Right atrium auricular region (tissue), 2 donors: ENCODE measurements at places on chromosomes 5 and 9.
A peak's percentile ranks its signal among the peaks of the same experiment; 100 is the strongest.

- H3K4me3 ChIP-seq = no peak overlapping the region
- H3K4me1 ChIP-seq = no peaks in the 10 kb centered on the region
- no peak for DNase-seq
- H3K36me3 ChIP-seq = no peaks in the 10 kb centered on the region
- no peaks in the 10 kb centered on the region for H3K27me3 ChIP-seq
Measured at GRCh38 chr9:36603006-36603405, 30.3 kb downstream of the MELK start.

DNA sequence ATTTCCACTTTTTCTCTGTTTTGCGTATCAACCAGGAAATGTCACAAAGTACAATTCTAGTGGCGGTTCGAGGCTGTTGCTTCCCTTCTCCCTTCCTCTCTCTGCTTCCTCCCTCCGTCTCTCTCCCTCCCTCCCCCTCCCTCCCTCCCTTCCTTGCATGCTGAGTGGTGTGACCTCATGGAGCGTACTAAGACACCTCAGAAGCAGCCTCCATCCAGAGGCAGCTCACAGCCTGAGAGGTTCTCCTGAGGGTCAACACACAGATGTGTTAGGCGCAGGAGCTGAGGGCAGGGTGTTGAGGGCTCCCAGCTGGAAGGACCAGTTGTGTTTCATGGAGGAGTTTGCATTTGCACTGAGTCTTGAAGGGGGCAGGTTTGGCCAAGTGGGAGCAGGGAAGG lies 57.7 kb downstream of the COL5A1 start:
- peak overlapping the region; percentile 42 for H3K27ac ChIP-seq
- H3K4me1 ChIP-seq = no peaks in the 10 kb centered on the region
- H3K4me3 ChIP-seq = no peak overlapping the region
- DNase-seq = no peak

DNA sequence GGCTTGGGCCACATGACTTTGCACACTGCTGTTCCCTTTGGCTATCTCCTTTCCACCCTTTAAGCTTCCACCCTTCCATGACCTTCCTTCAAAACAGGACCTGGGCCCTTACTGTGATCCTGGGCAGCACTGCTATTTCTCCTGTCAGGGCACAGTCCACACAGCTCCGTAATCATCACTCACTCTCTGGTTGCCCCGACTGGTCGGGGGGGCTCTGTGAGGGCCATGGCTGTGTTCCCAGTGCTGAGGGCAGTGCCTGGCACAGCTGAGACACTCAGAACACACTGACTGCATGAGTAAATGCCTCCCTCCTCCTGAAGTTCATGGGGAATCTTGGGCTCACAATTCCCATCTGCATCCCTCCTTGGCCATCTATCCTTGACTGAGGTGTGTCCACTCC lies 12.2 kb downstream of the TRAF1 start:
- H3K4me3 ChIP-seq = no peak overlapping the region
- H3K27me3 ChIP-seq = no peaks in the 10 kb centered on the region
- H3K27ac ChIP-seq = no peak overlapping the region
- H3K36me3 ChIP-seq = peaks cover 6% of the 10 kb centered on the region

DNA sequence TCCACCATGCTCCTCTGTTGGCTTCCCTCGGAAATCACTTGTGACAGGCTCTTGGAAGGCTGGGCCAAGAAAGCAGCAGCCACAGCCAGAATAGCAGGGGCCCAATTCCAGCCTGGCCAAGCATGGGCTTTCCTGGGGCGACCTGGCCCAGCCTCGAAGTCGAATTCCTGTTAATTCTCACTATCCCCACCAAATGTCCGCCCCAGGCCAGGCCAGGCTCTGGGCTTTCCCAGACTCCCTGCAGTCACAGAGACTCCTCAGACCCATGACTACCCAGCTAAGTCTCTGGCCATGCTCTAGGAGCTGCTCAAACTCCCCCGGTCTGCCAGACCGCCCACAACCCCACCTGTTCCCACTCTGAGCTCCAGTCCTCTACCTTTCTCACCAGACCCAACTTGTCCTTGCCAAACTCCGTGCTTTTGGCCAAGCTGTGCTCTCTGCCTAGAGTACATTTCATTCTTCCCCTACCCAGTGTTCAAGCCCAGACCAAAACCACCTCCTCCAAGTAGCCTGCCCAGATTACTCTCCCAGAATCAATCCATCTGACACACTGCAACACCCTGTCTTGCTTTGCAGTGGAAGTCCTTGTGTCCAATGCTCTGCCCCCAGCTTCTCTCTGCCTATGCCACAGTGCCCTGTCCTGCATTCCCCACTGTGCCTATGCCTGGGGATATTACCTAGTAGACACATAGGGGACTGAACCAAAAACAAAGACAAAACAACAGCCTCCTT lies 26.2 kb downstream of the SHB start:
- no peak for DNase-seq
- H3K4me1 ChIP-seq = peaks cover 97% of the 10 kb centered on the region
- H3K36me3 ChIP-seq = no peaks in the 10 kb centered on the region
